Suppressor macrophage (primary cell): ENCODE measurements at places on chromosomes 11 and 22.

GRCh38 chr11:123072332-123072761 lies 10.4 kb upstream of the HSPA8 start:
- no peak for DNase-seq

- DNase-seq = no peak
These were observed 5.5 kb downstream of the IL17REL start for GRCh38 chr22:50007057-50007511.

GRCh38 chr11:104798789-104799188 lies 99.5 kb downstream of the CASP12 start:
- DNase-seq = no peak

GRCh38 chr22:19896665-19897355 lies 42.1 kb upstream of the GNB1L start:
- no peak for DNase-seq

- no peak for DNase-seq
These were observed 5.5 kb upstream of the ANKK1 start for GRCh38 chr11:113382121-113382520.
